ENCODE measurements at places on chromosomes 7 and 10.

GRCh38 chr10:77111611-77112550 lies 525.7 kb downstream of the KCNMA1 start:
- DNase-seq: no peak

- DNase-seq: no peak
Observed at GRCh38 chr7:138116892-138117291, 40.6 kb downstream of the AKR1D1 start.

DNA sequence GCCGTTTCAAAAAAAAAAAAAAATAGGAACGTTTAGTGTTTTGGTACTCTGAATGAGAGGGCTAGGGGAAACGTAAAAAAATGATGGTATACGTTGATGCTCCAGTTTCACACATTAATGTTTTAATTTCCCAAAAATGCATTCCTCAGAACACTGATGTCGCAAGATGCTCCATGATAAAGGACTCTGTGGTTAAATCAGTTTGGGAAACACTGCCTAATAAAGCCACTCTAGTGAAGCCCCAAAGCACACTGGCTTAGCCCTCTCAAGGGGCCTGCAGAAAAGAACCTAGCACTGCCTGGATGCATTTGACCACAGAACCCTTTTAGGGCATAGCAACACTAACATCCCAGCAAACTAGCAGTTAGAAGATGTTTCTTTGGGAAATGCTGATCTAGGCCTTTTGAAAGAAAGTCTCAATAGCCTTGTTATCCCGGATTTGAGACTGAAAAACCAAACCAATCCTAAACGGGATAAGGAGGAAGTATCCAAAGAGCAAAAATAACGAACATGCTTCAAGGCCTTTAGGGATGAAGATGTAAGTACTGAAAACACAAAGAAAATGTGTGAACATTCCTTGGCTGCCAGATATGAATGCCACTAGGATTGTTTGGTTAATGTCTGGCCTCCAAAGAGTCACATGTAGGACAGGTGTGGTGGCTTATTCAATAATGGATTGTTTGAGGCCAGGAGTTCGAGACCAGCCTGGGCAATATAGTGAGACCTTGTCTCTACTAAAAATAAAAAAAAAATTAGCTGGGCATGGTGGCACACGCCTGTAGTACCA lies 11.0 kb downstream of the DLG5 start:
- no peak for DNase-seq

DNA sequence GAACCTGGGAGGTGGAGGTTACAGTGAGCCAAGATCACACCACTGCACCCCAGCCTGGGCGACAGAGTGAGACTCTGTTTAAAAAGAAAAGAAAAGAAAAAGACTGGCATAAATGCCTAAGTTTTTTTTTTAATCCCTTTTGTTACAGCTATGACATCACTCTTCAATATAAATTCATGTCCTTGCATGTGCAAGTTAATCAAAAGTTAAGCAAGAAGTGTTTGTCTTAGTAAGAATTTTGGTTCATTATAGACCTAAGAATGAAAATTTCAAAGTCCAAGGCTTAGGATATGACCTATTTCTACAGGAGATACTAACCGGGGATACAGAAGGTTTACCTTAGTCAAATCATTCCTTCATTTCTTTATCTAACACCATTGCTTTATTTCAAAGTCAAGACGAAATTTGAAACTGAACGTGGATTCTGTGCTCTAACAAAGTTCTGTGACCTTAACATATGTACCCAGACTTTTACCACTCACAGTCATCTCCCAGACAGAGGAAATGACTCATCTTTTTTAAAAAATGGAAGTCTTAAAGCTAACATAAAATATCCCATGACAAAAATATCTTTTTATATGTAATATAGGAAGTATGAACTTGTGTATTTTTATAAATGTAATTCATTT lies 29.3 kb upstream of the ITGB8 start:
- no peak for DNase-seq

DNA sequence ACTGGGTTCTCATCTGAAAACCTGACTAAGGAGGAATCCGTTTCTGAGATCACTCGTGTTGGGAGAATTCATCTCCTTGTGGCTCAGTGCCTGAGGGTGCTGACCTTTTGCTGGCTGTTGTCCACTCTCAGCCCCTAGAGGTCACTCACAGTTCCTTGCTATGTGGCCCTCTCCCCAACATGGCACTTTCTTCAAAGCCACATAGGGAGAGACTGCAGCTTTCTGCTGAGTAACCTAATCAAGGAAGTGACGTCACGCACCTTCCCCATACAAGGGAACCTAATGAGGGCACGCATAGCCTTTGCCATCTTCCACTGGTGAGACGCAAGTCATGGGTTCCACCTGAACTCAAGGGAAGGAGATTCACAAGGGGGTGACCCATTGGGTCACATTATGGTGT lies 23.2 kb downstream of the STEAP1B start:
- DNase-seq: no peak

- DNase-seq: no peak
Observed at GRCh38 chr7:106952658-106953231, 87.7 kb downstream of the PIK3CG start.

DNA sequence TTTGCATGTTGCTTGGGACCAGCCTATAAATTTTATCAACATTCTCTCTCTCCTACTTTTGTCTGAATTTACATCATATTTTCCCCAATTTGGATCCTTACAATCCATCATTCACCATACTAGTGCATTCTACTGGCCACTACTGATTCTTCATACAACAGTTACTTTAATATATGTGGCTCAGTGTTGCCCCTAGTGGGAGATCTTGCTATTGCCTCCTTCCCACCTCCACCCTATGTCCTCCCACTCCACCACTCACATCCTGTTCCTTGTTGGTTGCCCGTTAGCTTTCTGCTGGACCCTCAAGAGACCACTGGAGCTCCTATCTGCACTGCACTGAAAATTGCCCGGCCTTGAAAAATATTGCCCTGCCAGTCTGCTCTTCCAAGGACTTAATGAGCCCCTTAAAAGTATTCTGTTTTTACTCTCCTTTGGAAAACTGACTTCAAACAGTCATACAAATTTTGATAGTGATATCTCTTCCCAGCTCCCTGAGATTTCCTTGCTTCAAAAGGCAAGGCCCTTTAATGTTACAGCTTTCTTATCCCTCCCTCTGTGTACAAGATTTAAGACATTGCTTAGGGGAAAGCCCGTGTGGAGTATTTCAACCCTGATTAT lies 243.2 kb upstream of the TMEM229A start:
- DNase-seq: peak; percentile 68

Data from WTC11 (cell line).